ENCODE measurements at places on chromosomes 12 and 14.

DNA sequence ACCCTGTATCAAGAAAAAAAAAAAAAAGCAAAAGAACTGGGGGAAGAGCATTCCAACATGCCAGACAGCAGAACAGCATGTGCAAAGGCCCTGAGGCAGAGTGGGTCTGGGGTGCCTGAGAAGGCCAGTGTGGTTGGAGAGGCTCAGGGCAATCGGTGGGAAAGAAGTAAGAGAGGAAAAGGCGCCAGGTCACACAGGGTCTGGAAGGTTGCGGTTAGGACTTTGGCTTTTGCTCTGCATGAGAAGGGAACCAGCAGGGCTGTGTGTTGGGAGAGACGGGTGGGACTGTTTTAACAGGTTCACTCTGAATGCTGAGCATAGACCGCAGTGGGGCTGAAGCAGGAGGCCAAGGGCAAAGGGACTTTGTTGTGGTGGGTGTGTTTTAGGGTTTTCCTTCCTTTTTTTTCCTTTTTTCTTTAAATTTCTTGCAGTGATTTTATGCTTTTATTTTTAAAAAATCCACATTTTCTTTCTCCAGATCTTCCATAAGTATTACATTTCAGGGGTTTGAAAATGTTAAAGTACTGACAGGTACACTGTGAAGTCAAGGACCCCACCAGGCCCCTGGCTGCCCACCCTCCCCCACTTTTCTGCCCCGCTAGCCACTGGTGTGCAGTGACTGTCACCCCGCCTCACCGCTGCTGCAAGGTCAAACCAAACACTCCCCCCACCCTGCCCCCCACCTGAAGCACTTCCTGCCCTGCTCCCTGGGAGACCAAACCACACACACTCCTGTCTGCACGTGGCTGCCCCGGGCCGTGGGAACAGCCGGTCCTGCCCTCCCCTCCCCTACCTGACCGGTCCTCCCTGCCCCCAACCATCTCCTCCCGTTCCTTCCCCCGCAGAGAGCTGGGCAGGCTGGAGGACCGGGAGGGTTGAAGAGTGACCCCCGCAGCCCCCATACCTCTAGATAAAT is 30.0 kb downstream of the DTX1 start:
- H3K4me3 ChIP-seq, result no peak overlapping the region
- H3K36me3 ChIP-seq, result no peaks in the 10 kb centered on the region
- no peak overlapping the region for H3K27ac ChIP-seq

DNA sequence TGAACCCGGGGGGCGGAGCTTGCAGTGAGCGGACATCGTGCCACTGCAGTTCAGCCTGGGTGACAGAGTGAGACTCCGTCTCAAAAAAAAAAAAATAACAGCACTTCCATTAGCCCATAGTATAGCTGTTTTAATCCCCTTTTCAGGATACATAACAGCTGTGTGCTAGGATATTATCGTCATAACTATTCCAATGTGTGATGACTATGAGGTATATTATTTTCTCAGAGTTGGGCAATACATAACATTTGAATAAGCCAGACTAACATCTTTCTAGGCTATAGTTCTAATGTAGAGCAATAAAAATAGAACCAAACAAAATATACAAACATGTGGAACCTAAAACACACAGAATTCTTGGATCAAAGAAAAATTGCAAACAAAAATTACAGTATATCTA is 57.1 kb downstream of the MARK3 start:
- H3K27ac ChIP-seq, result no peak overlapping the region
- H3K27me3 ChIP-seq, result no peaks in the 10 kb centered on the region
- peak; percentile 79 for DNase-seq

- H3K4me3 ChIP-seq, result no peak overlapping the region
- H3K36me3 ChIP-seq, result no peaks in the 10 kb centered on the region
- no peaks in the 10 kb centered on the region for H3K4me1 ChIP-seq
- no peak for DNase-seq
These were observed 717.8 kb upstream of the SEL1L start for GRCh38 chr14:82251494-82251893.

GRCh38 chr14:99233222-99234035 is 38.6 kb downstream of the BCL11B start:
- no peaks in the 10 kb centered on the region for H3K27me3 ChIP-seq
- H3K36me3 ChIP-seq, result no peaks in the 10 kb centered on the region
- no peak overlapping the region for H3K27ac ChIP-seq

DNA sequence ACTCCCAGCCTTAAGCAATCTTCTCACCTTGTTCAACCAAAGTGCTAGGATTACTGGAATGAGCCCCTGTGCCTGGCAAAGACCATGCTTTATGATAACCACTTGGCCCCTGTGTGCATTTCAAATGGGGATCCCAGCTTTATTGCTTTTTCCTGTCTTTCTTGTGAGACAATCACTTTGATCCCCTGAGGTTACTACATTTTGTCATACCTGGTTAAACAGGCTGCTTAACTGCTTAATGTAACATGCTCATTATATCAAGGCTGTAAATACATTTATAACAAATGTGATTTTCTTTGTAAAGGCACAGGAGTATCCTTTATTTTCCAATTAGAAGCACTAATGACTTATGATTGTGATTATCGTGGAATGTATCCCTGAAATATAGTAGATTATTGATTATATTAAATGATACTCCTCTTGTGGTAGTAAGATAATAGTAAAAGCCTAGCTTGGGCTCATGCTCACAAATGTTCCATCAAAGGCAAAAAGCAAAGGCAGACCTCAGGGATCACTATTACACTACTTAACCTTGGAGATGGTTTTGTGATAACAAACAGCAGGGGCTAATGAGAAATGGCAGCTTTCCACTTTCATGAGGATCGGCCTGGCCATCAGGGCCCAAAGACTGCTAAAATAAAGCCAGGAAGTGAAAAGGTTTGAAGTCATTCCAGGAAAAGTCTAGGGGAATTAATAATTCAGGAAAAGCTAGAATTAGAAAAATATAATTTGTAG is 290.8 kb upstream of the MDGA2 start:
- no peak overlapping the region for H3K27ac ChIP-seq
- H3K36me3 ChIP-seq, result no peaks in the 10 kb centered on the region
- no peaks in the 10 kb centered on the region for H3K27me3 ChIP-seq
- no peak for DNase-seq
- H3K4me1 ChIP-seq, result no peaks in the 10 kb centered on the region
- H3K4me3 ChIP-seq, result no peak overlapping the region

GRCh38 chr14:55339770-55340169 is 68.5 kb downstream of the FBXO34 start:
- DNase-seq, result no peak
- no peak overlapping the region for H3K4me3 ChIP-seq
- H3K36me3 ChIP-seq, result no peaks in the 10 kb centered on the region

GRCh38 chr14:71824816-71825215 is 107.4 kb upstream of the RGS6 start:
- no peak overlapping the region for H3K4me3 ChIP-seq
- no peaks in the 10 kb centered on the region for H3K4me1 ChIP-seq
- H3K36me3 ChIP-seq, result no peaks in the 10 kb centered on the region
- no peaks in the 10 kb centered on the region for H3K27me3 ChIP-seq
- DNase-seq, result no peak

DNA sequence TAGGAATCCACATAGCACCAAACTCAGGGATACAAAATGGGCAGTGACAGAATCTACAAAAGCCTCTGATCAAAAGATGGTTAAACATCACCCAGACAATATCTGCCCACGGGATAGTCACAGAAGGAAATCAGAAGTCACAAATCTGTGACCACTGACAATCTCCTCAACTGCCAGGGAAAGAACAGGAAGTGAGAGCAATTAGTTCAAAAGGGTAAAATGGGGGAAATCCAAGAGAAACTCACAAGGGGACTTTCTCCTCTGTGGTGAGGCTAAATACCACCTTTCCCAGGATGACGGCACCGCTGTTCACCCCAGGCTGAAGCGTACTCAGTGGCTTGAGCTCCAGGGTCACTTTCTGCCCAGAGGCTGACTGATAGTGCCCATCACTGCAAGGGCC is 10.7 kb downstream of the TTC5 start:
- H3K4me1 ChIP-seq, result no peaks in the 10 kb centered on the region
- H3K4me3 ChIP-seq, result no peak overlapping the region
- H3K27ac ChIP-seq, result no peak overlapping the region
- H3K27me3 ChIP-seq, result no peaks in the 10 kb centered on the region
- DNase-seq, result no peak

- H3K36me3 ChIP-seq, result no peaks in the 10 kb centered on the region
- H3K4me3 ChIP-seq, result no peak overlapping the region
- no peak for DNase-seq
- H3K27me3 ChIP-seq, result no peaks in the 10 kb centered on the region
- no peak overlapping the region for H3K27ac ChIP-seq
These were observed 139.4 kb upstream of the CNTN1 start for GRCh38 chr12:40552868-40553267.

GRCh38 chr12:67661311-67662021 is 12.9 kb downstream of the DYRK2 start:
- DNase-seq, result peak; percentile 59
- H3K27ac ChIP-seq, result no peak overlapping the region
- no peak overlapping the region for H3K4me3 ChIP-seq
- peaks cover 7% of the 10 kb centered on the region for H3K36me3 ChIP-seq
- H3K4me1 ChIP-seq, result peaks cover 20% of the 10 kb centered on the region
- no peaks in the 10 kb centered on the region for H3K27me3 ChIP-seq

- H3K4me1 ChIP-seq, result no peaks in the 10 kb centered on the region
- no peaks in the 10 kb centered on the region for H3K27me3 ChIP-seq
- H3K27ac ChIP-seq, result no peak overlapping the region
- H3K4me3 ChIP-seq, result no peak overlapping the region
- DNase-seq, result no peak
- H3K36me3 ChIP-seq, result no peaks in the 10 kb centered on the region
These were observed 173.2 kb upstream of the MYL2 start for GRCh38 chr12:111093428-111094142.

- H3K4me3 ChIP-seq, result no peak overlapping the region
- no peak overlapping the region for H3K27ac ChIP-seq
- H3K36me3 ChIP-seq, result no peaks in the 10 kb centered on the region
These were observed 25.9 kb downstream of the EPS8 start for GRCh38 chr12:15763328-15763727.

GRCh38 chr12:31896514-31897039 is 62.6 kb upstream of the RESF1 start:
- H3K27ac ChIP-seq, result no peak overlapping the region
- peak; percentile 96 for DNase-seq
- no peaks in the 10 kb centered on the region for H3K4me1 ChIP-seq
- H3K27me3 ChIP-seq, result no peaks in the 10 kb centered on the region
- H3K4me3 ChIP-seq, result no peak overlapping the region

- no peak overlapping the region for H3K4me3 ChIP-seq
- H3K4me1 ChIP-seq, result peaks cover 4% of the 10 kb centered on the region
- no peaks in the 10 kb centered on the region for H3K36me3 ChIP-seq
- no peaks in the 10 kb centered on the region for H3K27me3 ChIP-seq
These were observed 398.4 kb downstream of the DAD1 start for GRCh38 chr14:22190411-22191191.

- H3K27ac ChIP-seq, result no peak overlapping the region
- H3K4me3 ChIP-seq, result no peak overlapping the region
- no peaks in the 10 kb centered on the region for H3K36me3 ChIP-seq
- DNase-seq, result peak; percentile 11
- H3K27me3 ChIP-seq, result peaks cover 9% of the 10 kb centered on the region
- no peaks in the 10 kb centered on the region for H3K4me1 ChIP-seq
These were observed 420.1 kb downstream of the FUT8 start for GRCh38 chr14:65832431-65833266.

DNA sequence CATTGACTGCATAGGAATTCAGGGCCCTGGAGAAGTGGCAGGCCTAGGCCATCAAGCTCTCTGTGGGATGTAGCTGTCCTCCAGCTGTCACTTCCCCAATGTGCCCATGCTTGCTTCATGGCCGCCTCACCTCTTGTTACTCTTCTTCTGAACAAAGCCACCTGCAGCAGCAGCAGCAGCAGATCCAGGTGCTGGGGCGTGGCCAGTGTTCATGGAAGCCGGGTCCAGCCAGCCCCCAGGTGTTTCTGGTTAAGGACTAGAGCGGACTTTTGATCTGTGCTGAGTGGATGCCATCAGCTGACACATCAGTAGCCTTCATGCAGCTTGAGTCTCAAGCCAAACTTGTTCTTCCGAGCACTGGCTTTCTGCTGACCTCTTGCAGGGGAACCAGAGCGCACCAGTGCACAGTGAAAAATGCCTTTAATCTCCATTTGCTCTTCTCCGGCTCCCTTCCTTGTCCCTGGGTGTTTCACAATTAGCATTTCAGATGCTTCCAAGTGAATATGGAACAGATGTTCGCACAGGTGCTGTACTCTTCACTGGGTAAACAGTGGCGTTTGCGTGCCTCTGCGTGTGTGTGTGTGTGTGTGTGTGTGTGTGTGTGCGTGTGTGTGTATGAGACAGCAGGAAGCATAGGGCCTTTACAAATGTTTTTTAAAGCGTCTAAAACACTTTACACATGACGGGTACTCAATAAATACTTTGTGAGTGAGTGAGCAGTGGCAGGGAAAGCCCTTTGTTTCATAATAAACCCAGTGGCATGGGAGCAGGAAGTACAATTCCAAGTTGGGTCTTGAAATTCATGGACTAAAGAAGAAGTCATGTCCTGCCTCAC is 20.1 kb downstream of the TPCN1 start:
- H3K27ac ChIP-seq, result peak overlapping the region; percentile 70
- H3K4me1 ChIP-seq, result peaks cover 34% of the 10 kb centered on the region
